Fibroblast of skin of right quadriceps (primary cell): ENCODE measurements at places on chromosomes 5 and 9.

DNA sequence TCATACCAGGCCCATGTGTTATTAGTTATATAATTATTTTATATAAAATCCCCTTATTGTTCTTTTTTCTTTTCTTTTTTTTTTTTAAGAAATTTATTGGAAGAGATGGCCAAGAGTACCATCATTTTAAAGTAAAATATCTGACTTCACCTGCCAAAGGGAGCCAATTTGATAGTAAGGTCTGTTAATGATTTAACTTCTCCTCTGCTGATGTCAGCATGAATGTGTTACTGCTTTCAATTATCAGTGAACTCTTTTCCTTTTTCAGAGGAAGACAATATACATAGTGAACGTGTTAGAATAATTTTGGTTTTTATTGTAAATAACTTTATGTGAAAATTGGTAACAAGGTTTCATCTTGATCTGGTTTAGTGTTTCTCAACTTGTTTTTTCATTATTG lies 409.6 kb downstream of the SH3GL2 start:
- no peak for DNase-seq

DNA sequence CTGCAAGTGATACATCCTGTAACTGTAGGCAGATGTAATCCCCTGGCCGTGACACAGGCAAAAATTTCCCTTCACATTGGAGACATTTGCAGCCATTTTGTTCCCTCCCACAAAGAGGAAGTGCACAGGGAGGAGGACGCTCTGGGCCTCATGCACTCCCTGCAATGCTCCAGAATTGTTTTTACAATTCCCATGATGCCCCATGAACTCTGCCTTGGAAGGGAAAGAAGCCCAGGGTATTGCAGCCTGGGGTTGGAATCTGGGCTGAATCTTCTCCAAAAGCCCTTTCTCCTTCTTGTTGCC lies 491.7 kb downstream of the CCDC171 start:
- peak; percentile 82 for DNase-seq

DNA sequence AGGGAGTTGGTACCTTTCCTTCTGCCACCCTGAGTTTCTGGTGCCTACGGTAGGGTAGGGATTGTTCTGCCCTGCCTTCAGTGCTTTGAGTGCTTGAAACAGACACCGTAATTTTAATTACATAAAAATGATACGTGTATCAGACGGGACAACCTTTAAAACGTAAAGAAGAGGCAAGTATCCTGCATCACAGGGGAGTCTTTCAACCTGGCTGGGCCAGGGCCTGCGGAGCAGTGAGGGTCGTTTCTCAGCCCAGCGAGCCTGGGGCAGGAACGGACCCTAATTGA lies 483 bp upstream of the DAB2IP start:
- DNase-seq, result no peak

DNA sequence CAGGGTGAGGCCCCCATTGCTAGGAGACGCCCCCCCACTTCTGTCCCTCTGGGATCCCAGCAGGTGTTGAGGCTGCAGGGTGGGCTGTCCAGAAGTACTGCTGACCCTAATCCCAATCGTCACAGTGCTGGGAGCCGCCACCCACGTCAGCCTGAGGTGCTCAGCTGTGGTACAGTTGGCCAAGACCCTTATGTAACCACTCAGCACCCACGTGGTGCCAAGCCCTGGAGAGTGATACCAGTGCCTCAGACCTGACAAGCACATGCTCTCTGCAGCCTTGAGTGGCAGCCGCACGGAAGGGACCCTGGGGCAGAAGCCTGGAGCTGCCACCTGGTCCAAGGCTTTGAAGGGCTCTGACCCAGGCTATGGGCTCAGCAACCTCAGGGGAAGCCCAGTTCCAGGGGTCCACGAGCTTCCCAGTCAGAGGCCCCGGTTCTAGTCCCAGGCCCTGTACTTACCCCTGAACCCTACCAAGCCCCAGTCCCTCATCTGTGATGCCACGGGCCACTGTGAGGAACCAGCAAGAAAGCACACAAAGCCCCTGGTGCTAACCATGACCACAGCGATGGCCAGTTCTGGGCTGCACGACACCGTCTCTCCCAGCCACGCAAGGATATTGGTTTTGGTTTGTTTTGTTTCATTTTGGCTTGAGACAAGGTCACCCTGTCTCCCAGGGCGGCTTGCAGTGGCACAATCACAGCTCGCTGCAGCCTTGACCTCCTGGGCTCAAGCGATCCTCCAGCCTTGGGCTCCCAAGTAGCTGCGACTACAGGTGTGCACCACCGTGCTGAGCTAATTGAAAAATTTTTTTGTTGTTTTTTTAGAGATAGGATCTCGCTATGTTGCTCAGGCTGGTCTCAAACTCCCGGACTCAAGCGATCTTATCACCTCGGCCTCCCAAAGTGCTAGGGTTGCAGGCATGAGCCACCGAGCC lies 50.7 kb downstream of the DBH start:
- DNase-seq, result no peak

- peak; percentile 24 for DNase-seq
Observed at GRCh38 chr9:111621895-111622480, 9.1 kb upstream of the DNAJC25 start.

- no peak for DNase-seq
Observed at GRCh38 chr9:34140853-34141252, 14.4 kb upstream of the DCAF12 start.

DNA sequence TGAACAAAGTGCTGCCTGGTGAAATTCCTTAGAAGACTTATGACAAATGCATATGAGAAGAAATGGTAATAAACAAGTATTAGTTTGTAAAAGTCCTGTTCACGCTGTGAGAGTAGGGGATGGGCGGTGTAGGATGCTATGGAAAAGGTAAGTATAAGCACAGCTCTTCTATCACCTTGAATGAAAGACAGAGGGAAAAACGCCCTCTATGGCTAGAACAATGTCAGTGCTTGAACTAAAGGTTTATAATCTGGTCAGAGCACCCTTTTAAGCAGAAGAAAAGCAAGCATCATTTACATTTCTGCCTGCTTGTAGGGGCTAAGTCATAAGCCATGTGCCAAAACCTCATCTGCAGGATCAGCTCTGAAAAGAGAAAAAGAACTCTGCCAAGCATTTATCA lies 115.2 kb downstream of the LHFPL2 start:
- no peak for DNase-seq

- DNase-seq, result no peak
Observed at GRCh38 chr9:15570769-15571168, 17.9 kb downstream of the CCDC171 start.

DNA sequence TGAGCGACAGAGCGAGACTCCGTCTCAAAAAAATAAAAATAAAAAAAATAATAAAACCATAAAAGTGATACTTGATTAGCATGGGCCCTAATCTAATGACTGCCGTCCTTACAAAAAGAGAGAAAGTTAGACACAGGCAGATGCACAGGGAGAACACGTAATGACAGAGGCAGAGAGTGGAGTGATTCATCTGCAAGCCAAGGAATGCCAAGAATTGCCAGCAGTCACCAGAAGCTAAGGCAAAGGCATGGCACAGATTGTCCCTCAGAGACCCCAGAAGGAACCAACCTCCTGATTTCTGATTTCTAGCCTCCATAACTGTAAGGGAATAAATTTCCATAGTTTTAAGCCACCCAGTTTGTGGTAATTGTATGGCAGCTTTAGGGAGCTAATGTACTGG lies 79.6 kb upstream of the FREM1 start:
- DNase-seq, result peak; percentile 32

DNA sequence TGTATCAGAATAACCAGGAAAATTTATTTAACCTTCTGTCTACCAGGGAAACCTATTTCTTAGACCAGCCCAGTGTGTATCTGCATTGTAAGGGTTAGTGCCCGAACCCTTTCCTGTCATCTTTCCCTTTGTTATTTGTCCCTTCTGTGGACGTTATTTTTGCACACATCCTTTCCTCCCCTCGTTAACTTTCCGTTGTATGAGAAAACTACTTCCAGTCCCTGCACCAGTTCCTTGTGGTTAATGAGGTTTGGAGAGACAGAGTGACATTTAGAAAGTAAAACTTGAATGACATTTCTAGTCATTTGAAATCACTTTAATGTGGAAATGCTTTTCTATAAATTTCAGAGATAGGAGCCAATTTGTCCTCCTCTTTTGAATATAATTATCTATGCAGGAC lies 4.3 kb upstream of the IFNB1 start:
- no peak for DNase-seq

- DNase-seq, result no peak
Observed at GRCh38 chr5:179269781-179270543, 75.3 kb downstream of the ADAMTS2 start.

- DNase-seq, result no peak
Observed at GRCh38 chr5:57666582-57666981, 184.0 kb upstream of the ACTBL2 start.

- peak; percentile 6 for DNase-seq
Observed at GRCh38 chr9:132144708-132145365, 17.0 kb upstream of the NTNG2 start.

DNA sequence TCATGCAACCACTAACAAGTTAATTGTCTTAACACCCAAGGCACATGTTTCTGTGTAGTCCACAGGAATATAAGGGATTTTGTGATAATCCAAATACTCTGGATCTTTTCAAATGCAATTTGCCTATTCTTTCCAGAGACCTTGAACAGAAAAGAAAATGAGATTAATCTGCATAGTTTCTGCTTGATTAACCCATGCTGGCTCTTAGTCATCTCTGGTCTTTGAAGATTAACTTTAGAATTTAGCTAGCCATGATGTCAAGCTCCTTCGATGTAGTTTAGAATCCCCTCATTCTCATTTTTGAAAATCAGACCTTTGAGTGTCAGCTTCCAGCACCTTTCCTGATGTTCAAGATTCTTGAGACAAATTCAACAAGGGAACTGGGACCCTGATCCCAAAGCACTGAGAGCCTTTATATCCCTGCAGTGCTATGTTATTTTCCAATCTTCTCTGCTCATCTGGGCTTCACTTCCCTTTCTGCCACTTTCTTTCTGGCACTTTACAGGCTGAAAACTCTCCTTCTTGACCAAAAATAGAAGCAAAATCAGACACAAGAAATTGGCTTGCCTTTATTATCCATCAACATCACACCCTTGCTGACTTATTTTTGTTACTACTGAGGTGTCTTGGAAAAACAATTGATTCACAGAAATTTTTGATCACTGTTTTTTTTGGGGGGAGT lies 155.5 kb downstream of the PALM2AKAP2 start:
- DNase-seq, result no peak

- no peak for DNase-seq
Observed at GRCh38 chr9:75788006-75788634, 102.4 kb upstream of the PCSK5 start.

DNA sequence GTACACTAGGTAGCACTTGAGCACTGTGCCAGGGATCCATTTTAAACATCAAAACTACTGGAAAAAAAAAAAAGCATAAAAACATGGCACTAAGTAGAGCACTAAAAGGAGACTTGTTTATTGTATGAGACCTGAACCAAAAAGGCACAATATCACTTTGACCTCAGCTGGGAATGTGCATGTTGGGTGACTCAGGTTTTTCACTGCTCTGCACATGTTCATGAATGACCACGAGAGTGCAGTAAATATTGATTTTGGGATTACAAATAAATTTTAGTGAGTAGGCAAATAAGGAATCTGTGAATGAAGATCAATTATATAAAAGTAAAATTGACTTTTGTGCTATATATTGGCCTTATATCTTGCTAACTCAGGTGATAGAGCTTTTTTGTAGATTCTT lies 11.8 kb downstream of the RMI1 start:
- no peak for DNase-seq

GRCh38 chr5:172443441-172444109 lies 10.8 kb downstream of the SH3PXD2B start:
- peak; percentile 86 for DNase-seq

GRCh38 chr5:141485321-141486055 lies 658 bp downstream of the PCDHGC4 start:
- DNase-seq, result no peak

DNA sequence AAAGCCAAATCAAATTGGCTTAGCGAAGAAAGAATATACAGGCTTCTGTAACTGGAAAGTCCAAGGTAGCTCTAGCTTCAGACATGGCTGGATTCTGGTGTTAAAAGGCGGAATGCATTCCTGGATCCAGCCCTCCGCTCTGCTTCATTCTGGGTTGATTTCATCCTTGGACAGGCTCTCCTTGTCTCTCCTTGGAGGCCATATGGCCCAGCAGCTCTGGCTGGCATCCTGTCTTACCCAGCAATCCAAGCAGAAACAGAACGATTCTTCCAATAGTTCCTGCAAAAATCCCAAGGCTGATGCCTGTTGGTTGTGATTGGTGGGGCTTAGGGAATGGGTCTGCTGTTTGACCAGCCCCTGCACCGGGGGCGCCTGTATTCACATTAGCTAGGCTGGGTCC lies 37.0 kb upstream of the SAP30L start:
- DNase-seq, result no peak
